Activated CD8-positive, alpha-beta memory T cell treated with anti-CD3 and anti-CD28 coated beads, Interleukin-2, amount 50 U/mL, for 48 hours (primary cell): ENCODE measurements at places on chromosomes 6 and 20.

GRCh38 chr6:10266061-10266460 is 148.8 kb downstream of the TFAP2A start:
- no peak for DNase-seq

- DNase-seq = no peak
These were observed 91.2 kb downstream of the PLCB1 start for GRCh38 chr20:8223091-8223870.

DNA sequence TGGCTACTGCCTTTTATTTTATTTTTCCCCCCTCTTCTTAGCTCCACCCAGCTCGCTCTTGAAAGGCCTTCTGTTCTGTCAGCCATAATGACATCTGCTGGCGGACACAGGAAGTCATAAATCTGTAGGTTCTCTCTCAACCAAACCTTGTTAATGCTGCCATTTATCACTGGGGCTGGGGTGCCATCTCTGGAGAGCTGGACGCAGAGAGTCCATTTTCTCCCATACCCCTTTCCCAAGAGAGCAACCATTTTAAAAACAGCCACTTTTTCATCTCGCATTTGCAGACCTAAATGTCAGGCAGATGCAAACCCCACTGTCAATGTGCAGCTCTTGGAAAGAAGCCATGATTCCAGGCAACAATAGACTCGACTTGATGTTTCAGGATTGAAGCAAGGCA is 13.0 kb upstream of the TSHZ2 start:
- DNase-seq = no peak

DNA sequence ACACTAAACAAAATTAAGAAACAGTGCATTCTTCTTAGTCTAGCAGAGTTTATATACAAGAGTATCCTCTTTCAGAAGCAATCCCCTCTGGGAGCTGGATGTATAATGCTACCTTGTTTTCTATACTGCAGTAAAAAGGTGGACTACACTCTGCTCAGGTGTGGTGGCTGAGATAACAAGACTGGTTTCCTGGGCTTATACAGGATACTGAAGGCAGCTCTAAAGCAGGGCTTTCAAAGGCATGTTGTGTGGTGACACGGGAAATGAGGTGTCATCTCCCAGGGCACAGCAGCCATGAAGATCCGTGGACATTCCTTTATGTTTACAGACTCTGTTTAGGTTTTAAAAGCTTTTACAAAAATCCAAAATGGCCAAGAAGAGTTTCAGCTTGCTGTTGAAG is 136.7 kb downstream of the MAP3K4 start:
- DNase-seq = no peak

DNA sequence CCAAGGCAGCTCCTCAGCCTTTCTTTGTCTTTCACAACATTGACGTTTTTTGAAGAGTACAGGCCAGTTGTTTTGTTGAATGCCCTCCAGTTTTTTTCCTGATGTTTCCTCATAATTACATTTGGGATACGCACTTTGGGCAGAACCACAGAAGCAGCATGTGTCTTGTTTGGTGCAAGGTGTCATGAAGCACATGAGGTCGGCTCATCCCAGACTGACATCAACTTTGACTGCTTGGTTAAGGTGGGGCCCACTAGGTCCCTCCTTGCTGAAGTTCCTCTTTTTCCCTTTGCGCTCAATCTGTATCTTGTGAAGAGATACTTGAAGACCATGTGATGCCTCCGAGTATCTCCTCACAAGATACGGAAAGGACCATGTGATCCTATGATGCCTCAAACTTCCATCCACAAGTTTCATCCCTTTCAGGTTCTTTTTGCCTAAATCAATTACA is 10.5 kb downstream of the SNAI1 start:
- no peak for DNase-seq

GRCh38 chr6:4358414-4359107 is 223.2 kb upstream of the ECI2 start:
- DNase-seq = peak; percentile 53

- no peak for DNase-seq
These were observed 980 bp upstream of the SALL4 start for GRCh38 chr20:51803148-51803854.

DNA sequence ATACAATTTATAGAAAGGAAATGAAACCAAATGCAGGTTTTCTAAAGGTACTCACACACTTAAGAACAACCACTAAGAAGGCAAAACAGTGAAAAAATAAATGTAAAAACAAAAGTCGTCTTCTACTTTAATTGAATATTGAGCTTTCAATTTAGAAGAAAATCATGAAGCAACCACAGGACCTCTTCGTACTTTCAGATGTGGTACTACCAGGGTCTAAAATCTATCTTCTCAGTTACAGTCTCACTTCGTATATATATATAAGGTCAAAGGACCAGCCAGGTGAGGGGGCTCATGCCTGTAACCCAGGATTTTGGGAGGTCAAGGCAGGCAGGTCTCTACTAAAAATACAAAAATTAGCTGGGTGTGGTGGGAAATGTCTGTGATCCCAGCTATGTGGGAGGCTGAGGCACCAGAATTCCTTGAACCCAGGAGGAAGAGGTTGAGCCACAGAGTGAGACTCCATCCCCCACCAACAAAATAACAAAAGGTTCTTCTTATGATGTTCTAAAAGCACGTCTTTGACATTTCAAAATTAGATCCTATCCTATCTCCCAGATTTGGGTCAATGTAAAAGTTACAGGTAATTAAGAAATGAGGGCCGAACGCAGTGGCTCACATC is 12.5 kb downstream of the ROMO1 start:
- DNase-seq = no peak

DNA sequence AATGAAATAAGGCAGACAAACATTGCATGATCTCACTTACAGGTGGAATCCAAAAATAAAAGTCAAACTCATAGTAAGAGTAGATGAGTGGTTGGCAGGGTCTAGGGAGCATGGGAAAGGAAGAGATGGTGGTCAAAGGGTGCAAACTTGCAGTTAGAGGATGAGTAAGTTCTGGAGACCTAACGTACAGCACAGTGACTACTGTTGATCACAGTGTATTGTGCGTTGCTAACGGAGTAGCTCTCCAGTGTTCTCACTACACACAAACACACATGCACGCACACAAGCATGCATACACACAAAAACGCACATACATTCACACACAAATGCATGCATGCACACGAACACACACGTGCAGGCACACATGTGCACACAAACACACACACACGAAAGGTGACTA is 54.9 kb downstream of the LY86 start:
- no peak for DNase-seq

- DNase-seq = no peak
These were observed 53.4 kb downstream of the TRAF3IP2 start for GRCh38 chr6:111552241-111552744.

DNA sequence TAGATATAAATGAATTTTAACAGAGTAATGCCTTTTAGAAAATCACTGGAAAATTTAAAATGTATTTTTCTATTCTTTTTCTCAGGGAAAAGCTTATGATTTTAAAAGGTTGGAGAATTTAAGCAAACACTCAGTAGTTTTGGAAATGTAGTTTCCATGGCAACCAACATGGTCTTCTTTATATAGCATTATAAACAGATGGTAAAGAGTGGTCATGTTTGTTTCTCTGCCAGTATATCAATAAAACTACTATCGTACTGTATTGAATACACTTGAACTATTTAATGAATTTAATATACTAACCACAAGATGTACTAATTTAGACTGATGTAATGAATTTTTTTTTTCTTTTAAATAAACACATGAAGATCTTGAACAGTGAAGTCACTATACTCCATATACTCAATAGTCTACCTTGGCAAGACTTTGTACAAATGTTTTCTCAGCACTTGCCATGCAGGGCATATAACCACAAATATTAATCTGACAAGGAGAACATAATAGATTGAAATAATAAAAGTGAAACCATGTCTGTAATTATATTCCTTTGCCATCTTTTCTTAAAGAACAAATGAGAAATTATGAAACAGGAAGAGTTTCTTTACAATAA is 105.5 kb downstream of the PDSS2 start:
- DNase-seq = no peak

DNA sequence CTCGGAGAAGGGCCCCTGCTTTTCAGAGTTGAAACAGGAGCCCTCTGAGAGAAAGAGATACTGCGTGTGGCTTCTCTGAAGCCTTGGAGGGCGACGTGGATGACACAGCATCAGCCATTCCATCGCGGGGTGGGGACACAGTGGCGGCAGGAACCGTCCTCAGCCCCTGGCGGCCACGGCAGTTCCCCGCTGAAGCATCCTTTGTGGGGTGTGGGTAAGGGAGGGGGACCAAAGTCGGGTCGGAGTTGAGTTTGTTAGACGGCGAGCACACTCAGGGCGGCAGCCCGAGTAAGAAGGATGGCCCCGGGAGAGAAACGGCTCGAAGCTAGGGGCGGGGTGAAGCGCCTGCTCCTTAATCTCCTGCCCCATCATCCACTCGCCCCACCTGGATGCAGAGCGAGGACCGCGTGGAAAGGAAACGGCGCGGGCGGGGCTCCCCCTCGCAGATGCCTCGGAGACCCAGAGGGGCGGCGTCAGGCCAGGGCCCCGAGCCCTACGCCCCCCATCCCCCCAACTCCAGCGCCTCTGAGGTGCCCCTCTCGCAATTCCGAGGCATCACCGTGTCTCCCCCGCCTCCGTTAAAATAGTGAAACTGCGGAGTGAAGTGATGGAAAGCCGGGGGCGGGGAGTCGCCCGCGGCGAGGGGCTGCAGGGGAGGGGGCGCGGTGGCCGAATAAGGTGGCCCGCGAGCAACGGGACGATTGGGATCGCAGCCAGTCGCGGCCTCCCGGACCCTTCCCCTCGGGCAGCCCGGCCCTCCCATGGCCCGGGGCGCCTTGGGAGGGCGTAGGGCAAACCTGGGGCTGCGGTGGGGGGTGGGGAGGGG is 796 bp upstream of the RREB1 start:
- DNase-seq = peak; percentile 83

GRCh38 chr6:6466967-6467761 is 121.4 kb upstream of the LY86 start:
- no peak for DNase-seq

GRCh38 chr20:39676241-39676640 is 714.1 kb downstream of the DHX35 start:
- no peak for DNase-seq

GRCh38 chr6:142712231-142712630 is 232.7 kb downstream of the HIVEP2 start:
- DNase-seq = no peak

DNA sequence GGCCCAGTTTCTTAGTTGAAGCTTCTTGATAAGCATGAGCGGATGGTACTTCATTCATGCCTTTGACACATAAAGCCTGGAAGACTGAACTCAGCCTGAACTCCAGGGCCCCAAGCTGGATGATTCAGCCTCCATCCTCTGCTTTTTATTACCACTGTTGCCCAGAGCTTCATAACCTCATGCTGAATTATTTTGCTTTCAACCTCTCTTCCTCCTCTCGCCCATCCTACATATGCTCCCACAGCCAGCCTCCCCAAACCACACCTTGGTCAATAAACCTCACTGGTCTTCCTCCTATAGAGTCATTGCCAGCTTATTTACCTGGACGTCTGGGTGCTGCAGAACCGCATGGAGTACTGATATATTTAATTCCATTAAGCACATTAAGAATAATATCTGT is 59.4 kb downstream of the SLC35B3 start:
- DNase-seq = no peak

DNA sequence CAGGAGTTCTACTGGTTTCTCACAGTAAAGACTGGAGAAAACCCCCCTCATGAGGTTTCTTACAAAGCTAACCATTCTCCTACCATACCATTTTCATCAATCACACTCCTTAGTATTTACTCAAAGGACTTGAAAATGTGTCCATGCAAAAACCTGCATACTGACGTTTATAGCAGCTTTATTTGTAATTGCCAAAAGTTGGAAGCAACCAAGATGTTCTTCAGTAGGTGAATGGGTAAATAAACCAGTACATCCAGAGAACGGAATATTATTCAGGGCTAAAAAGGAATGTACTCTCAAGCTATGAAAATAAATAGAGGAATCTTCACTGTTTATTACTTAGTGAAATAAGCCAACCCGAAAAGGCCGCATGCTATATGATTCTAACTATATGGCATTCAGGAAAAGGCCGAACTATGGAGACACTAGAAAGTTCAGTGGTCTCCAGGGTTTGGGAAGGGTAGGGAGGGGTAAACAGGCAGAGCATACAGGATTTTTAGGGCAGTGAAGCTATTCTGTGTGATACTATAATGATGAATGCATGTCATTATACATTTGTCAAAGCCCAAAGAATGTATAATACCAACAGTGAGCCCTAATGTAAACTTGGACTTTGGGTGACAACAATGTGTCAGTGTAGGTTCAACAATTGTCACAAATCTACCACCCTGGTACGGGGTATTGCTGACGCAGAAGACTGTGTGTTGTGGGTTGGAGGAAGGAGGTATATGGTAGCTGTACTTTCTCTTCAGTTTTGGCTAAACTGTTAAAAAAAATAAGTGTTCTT is 50.6 kb downstream of the SNX5 start:
- no peak for DNase-seq

DNA sequence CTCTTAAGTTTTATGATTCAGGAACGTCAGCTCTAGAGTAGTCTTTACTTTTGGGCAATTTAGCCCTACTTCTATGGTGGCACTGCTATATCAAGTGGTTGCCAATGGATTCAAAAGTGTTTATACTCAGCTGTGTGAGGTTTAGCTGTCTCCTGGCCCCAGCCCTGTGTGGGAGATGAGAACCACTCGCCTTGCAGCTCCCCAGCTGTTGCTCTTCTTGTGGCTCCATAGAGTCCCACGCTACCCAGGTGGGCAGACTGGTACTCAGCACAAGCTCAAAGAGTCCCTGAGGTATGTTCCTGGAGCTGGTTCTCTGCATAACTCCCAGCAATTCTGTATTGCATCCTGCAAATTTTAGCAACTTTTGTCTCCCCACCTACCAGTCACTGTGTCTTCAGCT is 59.6 kb downstream of the C6orf118 start:
- no peak for DNase-seq

- no peak for DNase-seq
These were observed 2.2 kb upstream of the SRMS start for GRCh38 chr20:63549679-63550282.

DNA sequence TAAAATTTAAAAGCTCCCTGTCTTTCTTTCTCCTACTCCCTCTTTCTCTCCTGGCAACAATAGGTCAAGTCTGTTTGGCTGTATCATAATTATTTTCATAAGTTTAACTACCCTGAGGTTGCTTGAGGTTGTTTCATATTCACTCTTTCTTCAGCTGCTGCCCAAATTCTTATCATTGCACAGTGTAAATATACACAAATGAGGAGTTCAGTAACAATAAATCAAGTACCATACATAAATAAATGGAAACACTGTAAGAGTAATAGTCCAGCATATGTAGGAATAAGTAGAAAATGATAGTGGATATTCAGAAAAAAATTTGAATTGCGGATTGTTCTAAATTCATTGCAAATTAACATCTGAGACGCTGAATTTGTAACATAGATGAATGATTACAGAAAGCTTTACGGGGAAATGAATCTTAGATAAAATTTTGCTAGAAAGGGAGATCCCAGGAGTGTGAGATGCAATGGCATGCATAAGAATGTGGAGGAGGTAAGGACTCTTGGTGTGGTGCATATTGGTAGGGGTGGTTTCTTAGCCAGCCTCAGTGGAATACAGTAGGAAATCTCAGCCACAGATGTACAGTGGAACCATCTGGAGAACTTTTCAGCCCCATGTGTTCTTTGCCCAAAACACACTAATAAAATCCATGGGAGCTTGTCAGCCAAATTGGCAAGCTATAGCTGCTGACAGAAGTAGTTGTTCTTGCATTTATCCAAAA is 480.7 kb downstream of the HTR1B start:
- no peak for DNase-seq
